NCI-H2081 (cell line): ENCODE measurements at places on chromosomes 16 and 17.

DNA sequence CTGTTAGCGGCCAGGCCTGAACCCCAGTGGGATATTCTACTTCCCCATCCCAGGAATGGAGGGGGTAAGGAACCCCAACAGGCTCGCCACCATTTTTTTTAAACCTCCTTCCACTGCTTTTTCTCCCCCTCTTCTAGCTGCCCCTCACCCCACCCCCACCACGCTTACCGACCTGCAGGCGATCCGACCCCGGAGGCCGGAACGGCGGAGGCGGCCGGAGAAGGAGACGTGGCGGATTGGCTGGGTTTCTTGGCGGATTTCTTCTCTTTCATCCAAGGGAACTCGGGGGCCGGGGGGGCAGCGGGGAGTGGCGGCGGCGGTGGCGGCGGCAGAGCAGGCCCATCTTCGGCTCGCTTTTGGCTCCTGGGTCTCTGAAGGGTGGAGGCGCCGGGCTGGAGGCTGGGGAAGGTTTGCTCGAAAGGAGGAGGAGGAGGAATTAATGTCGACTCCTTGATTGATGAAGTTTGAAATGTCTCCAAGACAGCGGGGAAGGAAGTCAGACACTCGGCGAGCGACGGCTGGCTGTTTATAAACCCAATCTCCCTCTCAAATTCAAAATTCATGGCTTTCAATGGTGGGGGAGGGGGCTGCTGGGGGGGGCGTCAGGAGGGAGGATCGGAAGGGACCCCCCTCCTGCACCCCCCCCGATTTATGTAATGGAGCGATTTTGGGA, 424 bp downstream of the HOXB2 start:
- DNase-seq = peak; percentile 77

DNA sequence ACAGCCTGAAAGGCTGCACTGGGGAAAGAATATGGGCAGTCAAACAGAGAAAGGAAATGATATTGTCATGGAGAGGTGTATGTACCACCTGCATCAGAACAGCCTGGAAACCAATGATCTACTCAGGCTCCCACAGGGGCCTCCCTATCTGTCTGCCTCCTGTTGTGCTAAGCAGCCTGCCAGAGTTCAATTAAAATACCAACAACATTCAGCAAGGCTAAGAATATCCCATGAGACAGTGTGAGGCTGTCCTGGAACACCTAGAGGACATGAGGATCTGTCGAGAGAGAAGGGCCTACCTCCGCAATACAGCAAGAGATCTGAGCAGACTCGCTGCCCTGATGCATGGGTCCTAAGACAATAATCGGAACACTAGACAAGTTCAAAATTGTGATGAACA, 8.4 kb downstream of the FXR2 start:
- no peak for DNase-seq

DNA sequence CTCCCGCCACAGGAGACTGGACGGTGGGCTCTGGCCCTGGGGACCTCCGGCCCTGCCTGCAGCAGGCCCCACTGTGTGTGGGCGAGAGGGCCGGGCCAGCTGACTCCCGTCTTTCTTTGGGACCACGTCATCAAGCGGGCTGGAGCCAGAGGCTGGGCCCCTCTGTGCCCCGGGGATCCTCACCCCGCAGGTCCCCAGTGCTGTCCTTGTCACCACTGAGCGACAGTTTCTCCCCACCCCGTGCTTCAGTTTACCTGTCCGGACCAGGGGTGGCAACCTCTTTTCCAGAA, 181.9 kb upstream of the ZNF469 start:
- no peak for DNase-seq

- no peak for DNase-seq
These were observed 23.6 kb upstream of the CACNA1H start for GRCh38 chr16:1129106-1129960.

DNA sequence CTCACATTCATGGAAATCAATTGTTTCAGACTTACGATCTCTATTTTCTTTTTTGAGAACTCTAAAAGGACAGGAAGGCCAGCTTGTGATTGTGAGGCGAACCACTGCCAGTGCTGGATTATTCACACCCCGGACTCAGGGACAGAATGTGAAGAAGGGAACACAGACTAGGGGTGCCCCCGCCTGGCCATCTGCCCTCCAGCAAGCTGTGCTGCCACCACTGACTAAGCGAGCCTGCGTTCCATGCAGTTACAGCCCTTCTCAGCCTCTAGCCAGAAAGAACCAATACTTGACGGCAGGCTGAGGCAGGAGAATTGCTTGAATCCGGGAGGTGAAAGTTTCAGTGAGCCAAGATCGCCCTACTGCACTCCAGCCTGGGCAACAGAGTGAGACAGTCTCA, 2.8 kb downstream of the HAGH start:
- peak; percentile 22 for DNase-seq

DNA sequence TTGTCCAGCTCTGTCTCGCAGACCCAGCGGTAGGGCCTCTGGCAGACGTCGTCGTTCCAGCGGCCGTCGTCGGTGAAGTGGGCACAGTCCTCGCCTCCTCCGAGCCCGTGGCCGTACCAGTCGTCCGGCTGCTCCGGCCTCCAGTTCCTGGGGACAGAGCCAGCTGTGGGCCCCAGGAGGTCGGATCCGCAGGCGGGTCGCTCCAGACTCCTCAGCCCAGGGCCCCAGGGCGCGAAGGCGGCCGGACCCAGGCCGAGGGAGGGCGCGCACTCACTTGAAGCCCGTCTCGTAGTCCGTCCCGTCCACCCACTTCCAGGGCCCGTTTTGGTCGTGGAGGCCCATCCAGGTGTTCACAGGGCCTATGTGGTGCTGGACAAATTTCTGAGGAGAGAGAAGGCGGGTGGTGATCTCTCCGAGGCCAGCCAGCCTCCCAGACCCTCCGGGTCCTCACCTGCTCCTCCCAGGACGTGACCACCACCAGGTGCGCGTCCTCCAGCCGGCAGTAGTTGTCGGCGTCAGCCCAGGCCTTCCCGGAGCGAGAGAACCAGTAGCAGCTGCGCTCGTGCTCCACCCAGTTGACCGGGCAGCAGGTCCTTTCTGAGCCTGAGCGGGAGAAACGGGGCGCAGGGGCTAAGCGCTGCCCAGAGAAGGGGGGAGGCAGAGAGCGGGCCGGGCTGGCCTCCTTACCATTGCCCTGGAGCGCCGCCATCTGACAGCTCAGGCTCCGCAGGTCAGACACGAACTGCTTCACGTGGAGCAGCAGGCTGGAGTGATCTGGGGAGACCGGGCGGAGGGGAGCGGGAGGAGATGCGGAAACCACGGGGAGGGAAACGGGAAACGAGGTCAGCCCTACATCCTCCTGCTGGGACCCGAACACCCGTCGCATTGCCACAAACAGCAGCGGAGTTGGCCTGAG, 5.2 kb downstream of the ASGR1 start:
- DNase-seq = no peak

- DNase-seq = no peak
These were observed 1.0 kb downstream of the GSDMA start for GRCh38 chr17:39963829-39964228.

- DNase-seq = no peak
These were observed 84.3 kb downstream of the CACNG1 start for GRCh38 chr17:67128700-67129099.

- DNase-seq = no peak
These were observed 96.5 kb downstream of the ANKRD11 start for GRCh38 chr16:89393738-89394406.
